ENCODE measurements at places on chromosomes 16 and 17. TPM values are rescaled to one million over a fixed set of nuclear protein-coding genes. Genes with fewer than 3 reads are reported as not detected.

Gene NOS2
- total RNA-seq, result 0.07 TPM

DNA sequence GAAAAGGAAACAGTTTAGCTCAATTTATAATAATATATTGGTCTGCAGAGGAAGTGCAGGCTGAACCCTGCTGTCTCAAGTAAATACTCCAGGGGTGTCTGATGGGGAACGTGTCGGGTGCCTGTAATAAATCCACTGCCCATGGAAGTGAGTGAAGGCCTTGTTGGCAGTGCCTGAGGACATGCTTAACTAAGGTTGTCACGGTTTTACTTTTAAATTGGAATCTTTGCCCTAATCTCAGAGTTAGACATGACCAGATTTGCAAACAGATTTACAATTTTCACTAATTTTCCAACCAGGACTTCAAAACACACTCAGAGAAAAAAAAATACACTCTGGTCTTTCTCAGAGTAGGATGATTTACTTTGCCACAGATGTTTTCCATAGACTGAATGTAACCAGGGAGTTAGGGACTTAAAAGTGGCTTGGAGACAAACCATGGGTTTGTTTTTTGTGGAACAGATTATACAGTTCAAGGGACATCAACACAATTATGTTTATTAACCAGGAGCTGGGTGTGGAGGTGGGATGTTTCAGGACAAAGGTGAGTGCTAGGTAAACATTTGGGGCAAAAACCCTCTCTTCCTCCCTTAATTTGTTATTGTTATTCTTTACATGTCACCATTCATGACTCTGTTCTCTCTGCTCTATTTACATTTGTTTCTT lies 144.5 kb downstream of the FTO start:
- DNase-seq, result no peak

DNA sequence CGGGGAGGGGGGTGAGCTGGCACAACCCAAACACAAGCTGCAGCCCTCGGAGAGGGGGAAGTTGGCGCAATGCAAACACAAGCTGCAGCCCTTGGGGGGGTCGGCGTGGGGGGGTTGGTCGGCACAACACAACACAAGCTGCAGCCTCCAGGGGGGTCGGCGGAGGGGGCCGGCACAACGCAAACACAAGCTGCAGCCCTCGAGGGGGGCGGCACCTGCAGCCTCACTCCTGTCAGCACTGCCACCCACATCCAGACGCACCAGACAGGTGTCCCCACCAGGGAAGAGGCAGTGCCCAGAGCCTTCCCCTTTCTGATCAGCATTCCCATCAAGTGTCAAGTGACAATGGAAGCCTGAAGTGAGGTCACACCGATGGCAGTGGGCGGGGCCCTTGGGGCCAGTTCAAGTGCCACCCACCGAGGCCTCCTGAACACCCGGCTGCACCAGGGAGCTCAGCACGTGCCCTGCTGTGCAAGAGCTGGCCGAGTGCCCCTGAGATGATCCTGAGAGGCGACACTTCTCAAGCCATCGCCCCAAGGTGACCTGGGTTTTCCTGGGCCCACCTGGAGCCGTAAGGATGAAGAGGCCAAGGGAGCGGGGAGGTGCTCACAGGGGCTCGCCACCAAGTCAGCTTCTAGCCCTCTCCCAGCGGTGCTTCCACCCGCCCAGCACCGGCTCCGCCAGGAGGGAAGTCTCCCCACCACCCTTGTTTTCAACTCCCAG lies 59.3 kb downstream of the KLHDC4 start:
- no peak for DNase-seq

Gene FZD2
- not detected for total RNA-seq

- no peak for DNase-seq
Observed at GRCh38 chr17:48609759-48610281, 997 bp downstream of the HOXB7 start.

Gene MT4
- not detected for total RNA-seq

GRCh38 chr17:12998461-12998860 lies 19.4 kb downstream of the ELAC2 start:
- no peak for DNase-seq

GRCh38 chr16:27208796-27209195 lies 5.5 kb downstream of the KDM8 start:
- DNase-seq, result no peak

Gene NPIPB6
- total RNA-seq, result 1.1 TPM

Gene ZFPM1
- total RNA-seq, result 15.5 TPM

- no peak for DNase-seq
Observed at GRCh38 chr16:63876103-63876502, 1245.8 kb downstream of the CDH11 start.

Gene ETV4
- total RNA-seq, result 6.4 TPM

Gene KRTAP1-5
- not detected for total RNA-seq

Gene FOXO3B
- 5.4 TPM for total RNA-seq

GRCh38 chr17:68172461-68172954 lies 75.3 kb upstream of the AMZ2 start:
- peak; percentile 68 for DNase-seq

Gene FBXL16
- 11.1 TPM for total RNA-seq

DNA sequence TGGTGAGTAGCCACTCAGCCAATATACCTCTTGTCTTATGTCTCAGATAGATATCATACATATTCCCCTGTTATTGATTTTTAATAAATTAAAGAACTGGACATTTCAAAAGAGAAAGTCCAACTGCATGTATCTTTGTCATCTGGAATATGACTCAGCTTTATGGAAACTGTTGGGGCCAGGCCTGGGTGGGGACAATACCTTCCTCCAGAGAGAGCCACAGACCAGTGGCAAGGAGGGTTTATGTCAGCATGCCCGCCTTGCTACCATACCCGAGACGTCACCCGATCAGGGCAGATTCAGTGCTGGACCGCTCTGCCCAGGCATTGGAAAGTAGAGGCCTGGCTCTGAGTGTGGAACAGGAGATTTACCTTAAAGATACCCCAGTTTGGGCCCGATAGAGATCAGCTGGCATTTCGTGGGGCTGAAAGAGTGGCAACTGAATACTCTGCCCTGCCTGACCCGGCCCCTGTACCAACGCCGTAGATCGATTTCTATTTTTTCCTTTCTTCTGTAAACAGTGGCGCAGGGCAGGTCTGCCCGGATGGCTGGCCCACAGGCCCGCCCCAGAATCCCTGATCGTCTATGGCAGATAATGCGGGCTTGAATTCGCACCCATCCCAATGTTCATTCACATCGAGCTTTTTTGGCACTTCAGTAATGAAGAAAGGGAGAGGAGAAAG lies 158.6 kb downstream of the SALL1 start:
- no peak for DNase-seq

GRCh38 chr17:82687375-82687861 lies 11.1 kb downstream of the RAB40B start:
- no peak for DNase-seq

Gene CCDC200
- not detected for total RNA-seq

Gene NOMO2
- total RNA-seq, result 90.1 TPM

- no peak for DNase-seq
Observed at GRCh38 chr16:56289416-56289815, 98.1 kb downstream of the GNAO1 start.

DNA sequence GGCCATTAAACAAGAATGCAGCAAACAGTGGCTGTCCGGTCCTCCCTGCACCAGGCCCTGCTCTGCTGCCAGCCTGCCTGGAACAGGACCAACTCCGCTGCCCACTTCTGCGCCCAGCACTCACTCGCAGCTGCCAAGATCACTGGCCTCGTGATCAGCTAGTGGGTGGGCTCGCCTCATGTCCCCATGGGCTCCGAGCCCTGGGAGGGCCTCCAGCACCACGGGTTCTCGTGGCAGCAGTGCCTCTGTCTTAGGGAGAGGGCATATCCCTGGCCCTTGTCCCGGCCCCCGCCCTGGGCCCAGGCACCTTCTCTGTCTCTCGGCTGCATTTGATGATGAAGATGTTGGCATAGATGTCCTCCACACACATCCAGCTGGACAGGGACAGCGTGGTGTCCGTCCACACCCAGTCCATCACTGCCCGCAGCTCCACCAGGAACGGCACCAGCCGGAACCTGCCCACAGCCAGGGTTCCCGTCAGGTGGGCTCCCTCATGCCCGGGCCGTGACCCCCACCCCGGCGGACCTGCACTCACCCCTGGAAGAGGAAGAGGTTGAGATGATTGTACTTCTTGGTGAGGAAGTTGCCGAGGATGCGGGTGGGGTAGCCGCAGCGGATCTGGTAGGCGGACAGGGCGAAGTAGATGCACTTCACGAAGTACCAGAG lies 13.1 kb downstream of the CTU2 start:
- DNase-seq, result no peak

DNA sequence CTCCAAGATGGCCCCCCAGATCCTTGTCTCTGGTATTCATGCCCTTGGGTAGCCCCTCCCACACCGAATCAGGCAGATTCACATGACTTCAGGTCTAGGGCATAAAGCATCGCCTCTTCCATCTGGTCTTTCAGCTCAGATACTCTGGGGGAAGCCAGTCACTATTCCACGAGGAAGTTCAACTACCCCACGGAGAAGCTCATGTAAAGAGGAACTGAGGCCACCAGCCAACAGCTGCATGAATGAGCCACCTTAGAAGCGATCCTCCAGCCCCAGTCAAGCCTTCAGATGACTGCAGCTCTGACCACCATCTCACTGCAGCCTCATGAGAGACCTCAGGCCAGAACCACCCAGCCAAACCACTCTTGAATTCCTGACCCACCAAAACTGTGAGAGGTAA lies 54.1 kb downstream of the SOCS3 start:
- DNase-seq, result no peak
